ENCODE measurements at places on chromosomes 1 and 21.

- DNase-seq: no peak
Measured at GRCh38 chr1:240308096-240308495, 216.4 kb downstream of the FMN2 start.

DNA sequence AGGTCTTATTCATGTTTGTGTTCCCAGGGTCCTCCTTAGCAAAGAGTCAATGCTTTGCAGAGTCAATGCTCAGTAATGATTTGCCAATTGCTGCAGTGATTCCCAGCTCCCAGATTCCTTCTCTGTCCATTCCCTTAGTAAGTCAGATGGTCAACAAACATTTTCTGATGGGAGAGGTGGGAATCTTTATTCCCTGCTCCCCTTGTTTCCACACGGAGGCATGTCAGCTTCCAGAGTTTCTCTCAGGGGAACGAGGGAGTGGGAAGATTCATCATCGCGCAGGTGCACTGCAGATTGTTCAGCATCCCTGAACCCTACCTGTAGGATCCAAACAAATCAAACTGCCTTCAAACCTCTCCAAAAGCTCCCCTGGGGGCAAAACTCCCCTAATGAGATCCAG is 7.5 kb upstream of the AHDC1 start:
- DNase-seq: no peak

DNA sequence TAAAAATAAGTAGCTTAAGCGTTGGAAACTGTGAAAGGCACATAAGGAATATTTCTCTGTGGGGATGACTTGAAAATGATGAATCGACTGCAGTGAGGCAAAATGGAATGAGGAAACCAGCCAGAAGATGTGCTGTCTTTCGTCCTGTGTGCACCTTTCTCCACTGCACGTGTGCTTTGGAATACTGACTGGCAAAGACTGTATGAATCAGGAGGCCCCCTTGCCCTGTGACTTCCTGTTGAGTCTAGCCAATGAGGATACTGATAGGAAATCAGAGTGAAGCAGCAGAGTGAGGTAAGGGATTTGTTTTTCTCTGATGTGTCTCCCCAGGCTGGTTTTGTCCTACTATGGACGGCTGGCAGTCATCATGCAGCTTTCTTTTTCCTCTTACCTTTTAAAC is 118.2 kb upstream of the ADGRL4 start:
- DNase-seq: no peak

- DNase-seq: no peak
Measured at GRCh38 chr1:29272147-29272907, 36.0 kb downstream of the PTPRU start.
